ENCODE measurements at places on chromosomes 2 and 18.

GRCh38 chr2:153604133-153604532, 125.6 kb upstream of the RPRM start:
- DNase-seq, result no peak

GRCh38 chr2:20653695-20654534, 3.0 kb upstream of the HS1BP3 start:
- DNase-seq, result no peak

- DNase-seq, result no peak
Observed at GRCh38 chr2:219497495-219498279, 1.0 kb upstream of the GMPPA start.

- DNase-seq, result peak; percentile 31
Observed at GRCh38 chr2:218852911-218853667, 6.5 kb upstream of the WNT6 start.

DNA sequence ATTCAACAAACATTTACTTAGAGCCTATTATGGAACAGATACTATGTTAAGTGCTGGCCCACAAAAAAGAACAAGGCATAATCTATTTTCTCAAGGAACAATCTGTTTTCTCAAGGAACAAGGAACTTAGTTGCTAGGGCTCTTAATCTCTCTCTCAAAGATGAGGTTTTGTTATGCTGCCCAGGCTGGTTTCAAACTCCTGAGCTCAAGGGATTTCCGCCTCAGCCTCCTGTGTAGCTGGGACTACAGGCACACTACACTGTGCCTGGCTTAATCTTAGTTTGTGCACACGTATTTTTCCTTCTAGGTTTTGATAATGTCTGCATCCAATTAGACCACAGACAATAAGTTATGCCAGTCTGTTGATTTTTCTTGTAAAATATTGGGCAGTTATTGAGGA, 89.5 kb downstream of the PTH2R start:
- no peak for DNase-seq

GRCh38 chr2:11837875-11838734, 91.7 kb downstream of the LPIN1 start:
- no peak for DNase-seq

GRCh38 chr2:162518894-162519293, 175.0 kb downstream of the GCA start:
- DNase-seq, result no peak

DNA sequence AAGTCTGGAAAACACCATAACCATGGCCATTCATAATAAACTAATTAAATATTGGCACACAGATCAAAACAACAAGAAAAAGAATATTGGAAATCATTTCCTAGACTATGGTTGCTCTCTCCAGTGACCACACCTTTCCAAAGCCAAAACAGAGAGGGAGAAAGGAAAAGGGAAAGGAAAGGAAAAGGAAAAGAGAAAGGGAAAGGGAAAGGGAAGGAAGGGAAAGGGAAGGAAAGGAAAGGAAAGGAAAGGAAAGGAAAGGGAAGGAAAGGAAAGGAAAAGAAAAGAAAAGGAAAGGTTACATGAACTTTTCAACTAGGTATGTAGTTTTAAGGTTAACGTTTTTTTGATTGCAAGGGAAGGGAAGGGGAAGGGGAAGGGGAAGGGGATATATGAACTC, 360.5 kb upstream of the SLC39A10 start:
- no peak for DNase-seq

- no peak for DNase-seq
Observed at GRCh38 chr2:223712642-223713041, 110.5 kb upstream of the SCG2 start.

DNA sequence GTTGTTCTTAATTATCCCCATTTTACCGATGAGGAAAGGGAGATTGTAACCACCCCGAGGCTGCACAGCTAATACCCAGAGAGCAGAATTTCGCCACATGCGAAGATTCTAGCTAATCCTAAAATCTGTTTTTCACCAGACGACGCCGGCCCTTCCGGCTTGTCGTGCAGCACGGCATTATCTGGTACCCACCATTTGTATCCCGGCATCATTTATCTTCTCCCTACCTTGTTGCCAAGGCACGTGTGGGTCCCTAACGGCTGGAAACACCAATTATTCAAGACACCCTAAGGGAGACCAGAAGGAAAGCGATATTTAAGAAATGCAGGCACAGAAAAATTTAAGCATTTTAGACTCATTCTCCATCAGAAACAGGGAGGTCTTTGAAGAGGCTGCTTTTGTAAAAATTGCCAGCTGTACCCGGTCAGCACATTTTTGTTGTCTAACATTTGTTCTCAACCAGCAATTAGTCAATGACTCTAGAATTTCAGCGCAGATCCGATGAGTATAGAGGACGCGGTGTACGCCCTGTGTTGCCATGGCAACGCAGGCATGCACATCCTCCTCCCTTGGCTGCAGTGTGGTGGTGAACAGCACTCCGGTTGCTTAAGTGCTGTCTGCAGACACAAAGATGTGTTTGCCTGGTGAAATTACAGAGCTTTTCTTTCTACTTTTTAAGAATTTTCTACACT, 111.6 kb downstream of the AGAP1 start:
- no peak for DNase-seq

- DNase-seq, result no peak
Observed at GRCh38 chr2:158501301-158501700, 44.5 kb downstream of the PKP4 start.

DNA sequence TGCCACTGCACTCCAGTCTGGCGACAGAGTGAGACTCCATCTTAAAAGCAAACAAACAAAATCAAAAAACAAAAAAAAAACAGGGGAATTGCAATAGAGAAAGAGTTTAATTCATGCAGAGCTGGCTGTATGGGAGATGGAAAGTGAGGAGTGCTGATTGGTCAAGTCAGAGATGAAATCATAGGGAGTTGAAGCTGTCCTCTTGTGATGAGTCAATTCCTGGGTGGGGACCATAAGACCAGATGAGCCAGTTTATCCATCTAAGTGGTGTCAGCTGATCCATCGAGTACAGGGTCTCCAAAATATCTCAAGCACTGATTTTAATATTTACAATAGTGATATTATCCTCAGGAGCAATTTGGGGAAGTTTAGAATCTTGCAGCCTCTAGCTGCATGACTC, 45.3 kb downstream of the FRZB start:
- no peak for DNase-seq

- DNase-seq, result no peak
Observed at GRCh38 chr2:172231508-172231907, 128.8 kb upstream of the DLX2 start.

DNA sequence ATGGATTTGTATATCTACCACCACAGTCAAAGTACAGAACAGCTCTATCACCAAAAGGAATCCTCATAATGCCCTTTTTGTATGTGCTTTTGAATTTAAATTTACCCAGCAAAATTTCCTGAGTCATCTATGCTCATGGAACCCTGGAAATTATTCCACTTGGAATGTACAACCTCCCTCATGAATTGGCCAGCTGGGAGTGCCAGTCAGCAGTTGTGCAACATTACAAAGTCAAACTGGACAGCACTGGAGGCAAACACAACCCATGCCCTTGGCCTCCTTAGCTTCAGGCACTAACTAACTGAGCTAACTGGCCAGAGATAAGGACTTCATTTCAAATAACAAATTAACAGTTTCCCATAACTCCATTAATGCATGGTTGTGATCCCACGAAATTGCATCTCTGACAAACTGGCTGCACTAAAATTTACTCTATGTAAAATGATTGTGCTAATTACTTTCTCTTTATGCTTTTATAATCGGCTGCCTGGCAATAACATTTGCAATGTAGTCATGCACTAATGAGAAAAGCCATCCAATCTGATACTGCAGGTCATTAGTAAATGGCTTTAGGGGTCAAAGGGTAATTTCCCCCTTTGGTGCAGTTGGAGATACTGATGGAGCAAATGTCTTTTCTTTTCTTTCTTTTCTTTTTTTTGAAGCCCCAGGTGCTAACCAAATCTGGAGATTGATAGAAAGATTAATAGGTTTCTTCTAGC, 270.5 kb downstream of the ACTR3 start:
- no peak for DNase-seq

GRCh38 chr2:16950436-16950835, 284.8 kb upstream of the CYRIA start:
- DNase-seq, result no peak

- no peak for DNase-seq
Observed at GRCh38 chr18:62556397-62556796, 33.6 kb downstream of the ZCCHC2 start.

GRCh38 chr2:133045787-133046186, 375.8 kb upstream of the LYPD1 start:
- no peak for DNase-seq

DNA sequence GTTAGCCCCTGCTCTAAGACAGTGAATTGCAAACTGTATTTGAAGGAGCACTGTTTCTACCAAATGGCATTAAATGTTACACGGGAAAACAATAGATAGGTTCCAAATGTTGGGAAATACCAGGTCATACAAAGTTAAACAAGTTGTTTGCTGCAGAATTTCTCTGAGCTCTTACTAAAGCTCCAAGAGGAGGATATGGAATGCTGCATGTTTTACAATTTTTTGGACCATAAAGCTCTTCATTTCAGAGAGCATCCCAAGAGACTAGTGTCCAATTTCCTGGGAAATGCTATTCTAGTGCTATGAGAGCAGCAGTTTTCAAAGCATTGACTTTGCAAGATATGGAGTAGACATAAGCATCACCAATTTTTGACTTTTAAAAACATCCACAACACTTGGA, 155.6 kb upstream of the CCDC68 start:
- no peak for DNase-seq

DNA sequence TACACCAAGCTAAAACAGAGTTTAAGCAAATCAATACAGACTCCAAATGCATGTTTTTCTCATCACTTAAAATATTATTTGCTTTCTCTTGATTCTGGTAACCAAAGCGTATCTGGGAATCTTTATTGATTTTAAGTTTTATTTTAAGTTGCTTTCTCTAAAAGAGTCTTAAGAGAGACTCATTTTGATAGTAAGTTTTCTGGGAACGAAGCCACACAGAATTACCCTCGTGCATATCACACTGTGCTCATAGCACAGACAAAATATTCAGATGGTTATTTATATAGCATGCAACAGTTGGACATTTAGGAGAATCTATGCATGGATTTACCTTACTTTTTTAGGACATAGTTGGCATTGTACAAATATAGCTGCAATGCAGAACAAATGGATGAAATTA, 597.5 kb upstream of the NRXN1 start:
- no peak for DNase-seq

- DNase-seq, result no peak
Observed at GRCh38 chr18:62325806-62326645, 916 bp downstream of the TNFRSF11A start.

DNA sequence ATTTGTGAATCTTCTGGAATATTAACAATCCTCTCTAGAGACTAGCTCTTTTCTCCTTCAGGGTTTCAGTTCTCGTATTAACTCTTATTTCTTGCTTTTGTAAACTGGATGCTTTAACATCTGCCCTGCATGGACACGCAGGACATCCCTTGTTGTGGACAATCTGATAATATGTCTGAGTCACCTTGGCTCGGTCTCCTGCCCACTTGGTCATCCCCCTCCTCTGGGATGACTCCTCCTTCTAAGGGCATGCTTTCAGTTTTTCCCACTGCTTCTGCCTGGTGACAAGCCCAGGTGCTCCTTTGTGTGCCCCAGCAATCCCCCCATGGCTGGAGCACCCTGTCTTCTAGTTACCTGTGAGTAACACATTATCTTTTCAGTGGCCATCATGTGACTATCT, 460.5 kb downstream of the DSC3 start:
- no peak for DNase-seq

GRCh38 chr2:175366815-175367214, 185.3 kb upstream of the ATP5MC3 start:
- DNase-seq, result no peak

- no peak for DNase-seq
Observed at GRCh38 chr2:231590614-231591013, 2.0 kb upstream of the TEX44 start.

DNA sequence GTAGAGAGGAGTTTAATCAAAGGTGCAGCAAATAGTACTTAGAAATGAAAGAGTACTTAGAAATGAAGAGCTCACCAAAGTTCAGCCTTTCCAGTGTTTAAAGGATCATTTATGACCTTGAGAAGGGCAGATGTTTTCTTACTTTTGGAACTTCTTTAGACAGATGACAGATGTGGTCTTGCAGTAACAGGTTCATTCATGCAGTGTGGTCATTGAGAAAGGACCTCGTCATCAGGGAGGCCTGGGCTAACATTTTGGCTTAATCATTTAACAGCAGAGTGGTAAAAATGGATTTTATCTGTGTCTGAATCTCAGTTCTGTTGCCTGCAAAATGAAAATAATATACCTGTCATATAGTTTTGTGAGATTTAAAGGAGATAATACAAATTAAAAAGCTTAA, 75.1 kb upstream of the NT5C1B start:
- DNase-seq, result no peak

DNA sequence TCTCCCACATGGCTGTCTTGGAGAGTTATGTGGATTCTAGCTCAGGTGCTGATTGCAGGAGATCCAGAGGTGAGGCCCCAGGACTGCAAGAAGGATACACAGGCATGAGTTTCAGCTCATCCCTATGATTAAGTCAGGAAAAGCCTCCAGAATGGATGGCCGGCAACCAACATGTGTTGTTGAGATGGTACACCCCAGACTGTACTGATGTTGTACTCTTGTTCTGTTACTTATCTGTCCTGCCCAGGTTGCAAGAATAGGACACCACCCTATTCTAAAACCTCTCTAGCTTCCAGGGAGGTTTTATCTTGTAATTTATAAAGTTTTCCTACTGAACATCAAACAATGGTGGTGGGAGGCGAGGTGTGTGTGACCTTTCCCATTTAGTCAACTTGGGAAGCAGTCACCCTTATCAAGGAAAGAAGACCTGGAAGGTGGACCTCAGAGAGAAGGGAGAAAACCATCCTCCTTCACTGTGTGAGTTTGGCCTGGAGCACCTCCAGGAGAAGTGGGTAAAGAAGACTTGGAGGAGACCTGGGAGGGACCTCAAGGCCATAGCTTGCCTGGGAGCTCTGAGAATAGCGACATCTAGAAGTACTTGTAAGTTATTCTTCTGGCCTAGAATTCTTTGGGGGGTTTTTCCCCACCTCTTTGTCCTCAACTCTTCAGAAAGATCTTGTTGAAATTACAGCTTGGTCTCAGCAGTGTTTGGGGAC, 8.6 kb downstream of the FAM124B start:
- no peak for DNase-seq

DNA sequence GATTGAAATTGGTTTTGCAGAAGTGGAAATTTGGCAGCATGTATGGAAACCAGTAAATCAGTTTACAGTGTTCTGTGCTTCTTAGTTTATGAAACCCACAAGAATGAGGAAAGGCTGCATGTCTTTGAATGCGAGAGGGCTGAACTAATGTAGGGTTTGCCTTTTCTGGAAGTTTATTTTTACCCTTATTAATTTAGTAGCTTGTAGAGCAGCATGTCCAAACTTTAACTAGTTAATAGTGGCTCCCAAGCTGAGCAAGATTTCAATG, 50.4 kb downstream of the LDLRAD4 start:
- no peak for DNase-seq
